ENCODE measurements at places on chromosomes 7 and 10. TPM values are rescaled to one million over a fixed set of nuclear protein-coding genes. Genes with fewer than 3 reads are reported as not detected.

GRCh38 chr10:59711871-59712494 lies 2.3 kb upstream of the SLC16A9 start:
- no peak for DNase-seq

GRCh38 chr10:59885430-59886134 lies 20.8 kb downstream of the CCDC6 start:
- peak; percentile 44 for DNase-seq

DNA sequence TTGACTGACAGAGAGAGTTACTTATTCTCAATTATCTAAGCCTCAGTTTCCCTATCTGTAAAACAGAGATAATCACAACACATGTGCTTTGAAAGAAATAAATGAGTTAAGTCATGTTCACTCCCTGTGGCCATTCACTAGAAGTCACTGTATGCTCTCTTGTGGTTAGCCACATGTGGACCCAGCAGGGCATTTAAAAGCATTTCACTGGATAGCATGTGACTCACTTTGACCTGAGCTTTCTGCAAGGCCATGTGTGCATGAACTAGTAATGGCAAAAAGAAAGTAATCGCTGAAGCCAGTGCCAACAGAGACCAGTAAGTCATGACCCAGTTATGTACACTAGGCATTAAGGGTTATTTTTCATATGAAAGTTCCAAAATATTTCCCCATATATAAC lies 557.0 kb upstream of the IGFBP3 start:
- DNase-seq = no peak

GRCh38 chr7:3464900-3465622 lies 164.0 kb downstream of the SDK1 start:
- DNase-seq = peak; percentile 22

DNA sequence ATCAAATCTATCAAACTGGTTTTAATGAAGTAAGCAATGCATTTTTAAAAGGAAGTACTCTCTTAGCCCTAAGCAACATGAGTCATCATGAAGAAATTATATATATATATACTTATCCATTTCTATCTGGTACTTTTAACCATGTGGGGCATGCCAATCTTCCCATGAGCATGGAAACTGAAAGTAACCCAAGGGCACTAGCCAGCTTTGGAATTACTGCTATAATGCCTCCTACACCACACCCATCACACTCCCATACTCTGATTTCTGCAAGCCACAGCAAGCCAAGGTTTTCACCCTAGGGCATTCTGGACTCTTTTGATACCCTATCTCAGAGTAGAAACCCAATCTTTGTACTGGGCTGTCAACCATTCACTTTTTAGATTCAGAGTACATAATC lies 204.6 kb downstream of the IMMP2L start:
- no peak for DNase-seq

DNA sequence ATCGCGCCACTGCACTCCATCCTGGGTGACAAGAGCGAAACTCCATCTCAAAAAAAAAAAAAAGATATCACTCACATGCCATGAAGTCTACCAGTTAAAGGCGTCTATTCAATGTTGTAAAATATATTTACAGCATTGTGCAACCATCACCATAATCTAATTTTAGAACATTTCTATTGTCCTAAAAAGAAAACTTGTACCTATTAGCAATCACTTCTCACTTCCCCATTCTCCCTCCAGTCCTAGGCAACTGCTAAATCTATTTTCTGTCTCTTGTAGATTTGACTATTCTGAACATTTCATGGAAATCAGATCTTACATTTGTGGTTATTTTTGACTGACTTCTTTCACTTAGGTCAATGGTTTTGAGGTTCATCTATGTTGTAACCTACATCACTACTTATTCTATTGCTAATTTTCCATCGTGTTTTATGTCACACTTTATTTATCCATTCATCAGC lies 25.2 kb upstream of the OTUD1 start:
- DNase-seq = no peak

- peak; percentile 79 for DNase-seq
These were observed 19.1 kb upstream of the KLF6 start for GRCh38 chr10:3803927-3804741.

DNA sequence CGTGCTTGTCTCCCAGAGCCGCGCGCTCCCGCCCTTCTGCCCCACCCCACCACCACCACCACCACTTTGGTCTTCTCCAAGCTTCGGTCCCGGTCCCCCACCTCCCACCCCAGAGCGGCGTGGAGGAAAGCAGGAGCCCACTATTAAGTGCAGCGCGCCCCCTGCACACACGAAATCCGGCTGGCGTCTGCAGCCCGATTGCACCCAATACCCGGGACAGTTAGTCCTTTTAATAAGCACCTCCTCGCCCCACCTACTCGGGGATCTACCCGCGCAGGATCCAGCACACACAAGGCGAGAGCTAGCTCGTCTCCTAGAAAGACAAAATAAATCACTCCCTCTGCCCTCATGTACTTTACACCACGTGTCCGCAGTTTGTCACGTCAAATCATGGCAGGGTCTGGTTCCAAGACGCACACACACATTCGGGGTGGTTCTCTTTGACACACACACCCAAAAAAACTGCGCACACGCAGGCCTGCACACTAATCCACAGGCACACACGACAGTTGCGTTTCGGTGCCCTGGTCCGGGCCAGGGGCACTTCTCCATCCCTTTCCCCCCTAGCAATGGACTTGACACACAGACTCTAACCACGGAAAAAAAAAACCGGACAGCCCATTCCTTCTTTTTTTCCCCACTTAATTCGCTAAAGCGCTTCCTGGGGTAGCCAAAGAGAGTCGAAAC lies 1.6 kb downstream of the SFMBT2 start:
- DNase-seq = peak; percentile 75

GRCh38 chr7:27631391-27631790 lies 31.3 kb downstream of the HIBADH start:
- no peak for DNase-seq

- no peak for DNase-seq
These were observed 44.3 kb upstream of the CABCOCO1 start for GRCh38 chr10:61618388-61618961.

- DNase-seq = peak; percentile 39
These were observed 46.5 kb downstream of the TSPAN15 start for GRCh38 chr10:69497611-69498390.

GRCh38 chr7:152910545-152911225 lies 151.1 kb downstream of the ACTR3B start:
- no peak for DNase-seq

DNA sequence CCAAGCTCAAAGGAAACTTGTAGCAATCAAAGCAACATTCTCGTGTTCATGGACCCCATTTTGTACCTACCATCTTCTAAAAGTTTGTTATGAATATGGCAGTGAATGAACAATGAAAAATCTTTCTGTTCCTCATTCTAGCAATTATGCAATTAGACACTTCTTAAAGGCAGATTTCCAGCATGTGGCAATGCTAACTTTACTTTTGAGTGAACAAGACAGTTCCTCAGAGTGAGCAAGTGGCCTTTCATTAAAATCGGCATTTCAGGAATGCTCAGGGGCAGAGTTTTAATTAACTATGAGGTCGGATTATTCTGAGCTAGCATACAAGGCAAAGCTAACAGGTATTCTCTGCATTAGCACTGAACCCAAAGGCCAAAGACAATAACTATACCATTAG lies 48.4 kb upstream of the NFE2L3 start:
- no peak for DNase-seq

DNA sequence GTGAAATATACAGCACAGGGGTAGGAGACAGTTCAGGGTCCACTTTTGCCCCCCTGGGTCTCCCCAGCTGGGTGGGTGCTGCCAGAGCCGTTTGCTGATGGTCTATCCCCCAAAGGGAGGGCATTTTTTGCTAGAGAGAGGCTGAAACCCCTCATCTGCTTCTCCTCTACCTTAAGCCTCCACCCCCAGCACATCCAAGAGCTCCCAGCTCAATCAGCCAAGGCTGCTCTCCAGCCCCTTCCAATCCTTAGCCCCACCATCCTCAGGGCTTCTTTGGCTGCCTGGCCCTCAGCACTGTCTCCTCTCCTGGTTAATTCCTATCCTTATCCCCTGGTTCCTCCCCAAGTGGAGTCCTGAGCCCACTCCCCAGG lies 153.1 kb downstream of the AOAH start:
- DNase-seq = no peak

- DNase-seq = no peak
These were observed 148.0 kb upstream of the ANK3 start for GRCh38 chr10:60537697-60538096.

DNA sequence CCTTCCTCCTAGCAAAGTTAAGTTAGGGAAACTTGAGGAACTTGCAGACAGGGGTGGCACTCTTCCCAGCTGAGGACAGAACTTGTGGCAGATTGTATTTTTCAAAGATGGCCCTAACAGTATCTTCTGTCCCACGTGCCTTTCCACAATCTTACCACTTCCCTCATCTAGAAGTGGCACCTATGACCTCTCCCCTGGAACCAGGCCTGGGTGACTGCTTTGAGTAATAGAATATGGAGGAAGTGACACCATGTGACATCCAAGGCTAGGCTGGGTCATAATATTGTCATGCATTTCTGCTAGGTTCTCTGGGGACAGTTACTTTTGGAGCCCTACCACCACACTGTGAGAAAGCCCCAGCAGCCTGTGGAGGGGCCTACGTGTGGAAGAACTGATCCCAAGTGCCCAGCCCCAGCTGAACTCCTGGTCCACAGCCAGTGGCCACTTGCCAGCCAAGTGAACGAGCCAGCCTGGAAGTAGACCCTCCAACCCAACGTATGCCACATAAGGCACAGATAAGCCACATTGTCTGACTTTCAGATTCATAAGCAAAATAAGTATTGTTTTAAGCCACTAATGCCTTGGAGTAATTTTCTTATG lies 193.7 kb downstream of the PTPN20 start:
- DNase-seq = no peak

- no peak for DNase-seq
These were observed 72.5 kb downstream of the CXCL12 start for GRCh38 chr10:44312401-44312800.

DNA sequence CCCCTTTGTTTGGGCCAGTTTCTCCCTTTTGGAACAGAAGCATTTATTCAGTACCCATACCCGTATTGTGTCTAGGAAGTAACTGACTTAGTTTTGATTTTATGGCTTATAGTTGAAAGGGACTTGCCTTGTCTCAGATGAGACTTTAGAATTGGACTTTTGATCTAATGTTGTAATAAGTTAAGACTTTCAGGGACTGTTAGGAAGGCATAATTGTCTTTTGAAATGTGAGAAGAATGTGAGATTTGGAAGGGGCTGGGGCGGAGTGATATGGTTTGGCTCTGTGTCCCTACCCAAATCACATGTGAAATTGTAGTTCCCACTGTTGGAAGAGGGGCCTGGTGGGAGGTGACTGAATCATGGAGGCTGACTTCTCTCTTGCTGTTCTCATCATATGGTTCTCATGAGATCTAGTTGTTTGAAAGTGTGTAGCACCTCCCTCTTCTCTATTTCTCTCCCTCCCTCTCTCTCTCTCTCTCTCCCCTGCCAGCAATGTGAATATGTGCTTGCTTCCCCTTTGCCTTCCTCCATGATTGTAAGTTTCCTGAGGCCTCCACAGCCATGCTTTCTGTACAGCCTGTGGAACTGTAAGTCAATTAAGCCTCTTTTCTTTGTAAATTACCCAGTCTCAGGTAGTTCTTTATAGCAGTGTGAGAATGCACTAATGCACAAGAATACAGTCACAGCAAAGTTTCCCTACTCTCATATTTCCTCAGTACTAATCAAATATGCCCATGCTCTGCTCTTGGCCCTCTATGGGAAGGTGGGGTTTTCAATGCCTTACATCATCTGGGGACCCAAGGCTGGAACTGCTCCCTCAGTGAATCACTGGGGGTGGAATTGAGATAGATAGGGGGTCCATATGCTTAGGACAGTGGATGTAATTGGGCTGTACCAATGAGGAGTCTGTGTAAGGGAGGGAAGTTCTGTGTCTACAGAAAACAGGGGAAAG lies 17.2 kb upstream of the AKR1C1 start:
- no peak for DNase-seq

DNA sequence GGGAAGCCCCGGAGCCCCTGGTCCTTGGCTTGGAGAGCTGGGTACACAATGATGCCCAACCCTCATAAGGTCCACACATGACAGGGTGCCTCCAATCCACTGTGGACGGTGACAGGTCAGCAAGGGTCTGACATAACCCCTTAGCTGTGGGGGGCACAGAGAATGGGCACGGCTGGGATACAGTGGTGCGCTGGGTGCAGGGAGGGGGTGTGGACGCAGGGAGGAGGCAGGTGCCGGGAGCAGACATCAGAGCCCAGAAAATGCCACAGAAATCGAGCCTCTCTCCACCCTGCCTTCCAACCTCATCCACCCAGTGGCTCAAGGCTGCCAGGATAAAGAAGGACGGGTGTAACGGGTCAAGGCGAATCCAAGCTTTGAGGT lies 177.8 kb upstream of the RHEB start:
- DNase-seq = no peak

GRCh38 chr7:157851501-157852067 lies 514.8 kb downstream of the DNAJB6 start:
- DNase-seq = peak; percentile 91

DNA sequence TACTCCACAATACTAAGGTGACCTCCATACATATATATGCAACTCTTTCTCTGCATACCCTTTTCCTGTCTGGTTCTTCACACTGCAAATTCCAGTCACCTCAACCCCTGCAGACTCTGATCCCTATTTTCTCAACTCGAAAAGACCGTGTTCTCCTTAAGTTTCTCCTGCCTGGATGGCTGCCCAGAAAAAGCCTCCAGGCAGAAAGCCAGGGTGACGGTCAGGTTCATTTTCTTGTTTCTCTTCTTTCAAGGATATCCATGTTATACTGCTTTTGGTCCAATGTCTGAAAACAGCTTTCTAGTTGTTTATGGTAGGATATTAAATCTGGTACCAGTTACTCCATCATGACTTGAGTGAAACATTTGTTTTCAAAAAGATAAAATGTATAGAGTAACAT lies 267.8 kb upstream of the MYO3A start:
- no peak for DNase-seq

DNA sequence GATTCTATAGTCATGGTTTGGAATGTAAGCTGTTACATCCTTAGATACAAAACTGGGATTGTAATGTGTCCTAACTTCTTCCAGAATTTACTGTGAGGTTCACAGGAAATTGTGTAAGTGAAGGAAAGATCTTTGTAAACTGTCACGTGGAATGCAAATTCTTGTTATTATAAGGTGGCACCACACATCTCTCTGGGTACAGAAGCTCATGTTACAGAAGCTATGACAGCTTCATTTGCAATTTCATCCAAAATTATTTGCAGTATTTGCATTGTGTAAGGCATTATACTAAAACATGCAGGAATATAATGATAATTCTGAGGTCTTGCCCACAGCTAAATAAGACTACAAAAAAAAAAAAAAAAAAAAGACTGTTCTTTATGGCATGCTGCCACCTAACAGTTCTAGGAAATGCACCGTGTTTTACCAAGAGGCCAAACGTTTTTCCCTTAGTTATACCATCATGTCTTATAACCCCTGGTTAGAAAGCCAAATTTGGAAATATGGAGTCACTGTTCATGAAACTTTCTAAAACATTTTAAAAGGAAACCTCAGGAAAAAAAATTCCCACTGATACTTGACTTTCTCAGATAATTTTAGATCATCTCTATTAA lies 17.6 kb downstream of the MINDY3 start:
- DNase-seq = no peak

The CREB5 gene
- total RNA-seq = 0.15 TPM

The VSIR gene
- total RNA-seq = 112 TPM

The STAMBPL1 gene
- 28.2 TPM for total RNA-seq

The CCDC201 gene
- total RNA-seq = not detected

The TWIST1 gene
- total RNA-seq = 4.6 TPM

The VAX1 gene
- not detected for total RNA-seq

The ANKMY2 gene
- total RNA-seq = 7.8 TPM

The CRHR2 gene
- total RNA-seq = not detected

The FZD8 gene
- total RNA-seq = 0.31 TPM

The CAMK2B gene
- 0.46 TPM for total RNA-seq

The ITPRID1 gene
- not detected for total RNA-seq
